Smooth muscle cell of the pulmonary artery (primary cell): ENCODE measurements at places on chromosomes 7 and 10. TPM values are rescaled to one million over a fixed set of nuclear protein-coding genes. Genes with fewer than 3 reads are reported as not detected.

The SEMA3C gene
- total RNA-seq = 215 and 311 TPM in 2 replicates

The GFRA1 gene
- total RNA-seq = 0.39 and 0.43 TPM in 2 replicates

The RAB19 gene
- not detected in 2 replicates for total RNA-seq

The GPR85 gene
- total RNA-seq = 0.39 and 1.3 TPM in 2 replicates

The SAMD8 gene
- 41.6 and 44.6 TPM in 2 replicates for total RNA-seq

The CPED1 gene
- 52.0 and 64.8 TPM in 2 replicates for total RNA-seq

The NUTM2E gene
- not detected in 2 replicates for total RNA-seq

The CH25H gene
- total RNA-seq = 0.20 and 0.78 TPM in 2 replicates

The GRM8 gene
- total RNA-seq = 0.13 TPM in 1 of 2 replicates, not detected in the other

The DRGX gene
- not detected in 2 replicates for total RNA-seq

The ACBD7 gene
- 0.83 and 2.9 TPM in 2 replicates for total RNA-seq
